ENCODE measurements at places on chromosomes 2 and 18.

DNA sequence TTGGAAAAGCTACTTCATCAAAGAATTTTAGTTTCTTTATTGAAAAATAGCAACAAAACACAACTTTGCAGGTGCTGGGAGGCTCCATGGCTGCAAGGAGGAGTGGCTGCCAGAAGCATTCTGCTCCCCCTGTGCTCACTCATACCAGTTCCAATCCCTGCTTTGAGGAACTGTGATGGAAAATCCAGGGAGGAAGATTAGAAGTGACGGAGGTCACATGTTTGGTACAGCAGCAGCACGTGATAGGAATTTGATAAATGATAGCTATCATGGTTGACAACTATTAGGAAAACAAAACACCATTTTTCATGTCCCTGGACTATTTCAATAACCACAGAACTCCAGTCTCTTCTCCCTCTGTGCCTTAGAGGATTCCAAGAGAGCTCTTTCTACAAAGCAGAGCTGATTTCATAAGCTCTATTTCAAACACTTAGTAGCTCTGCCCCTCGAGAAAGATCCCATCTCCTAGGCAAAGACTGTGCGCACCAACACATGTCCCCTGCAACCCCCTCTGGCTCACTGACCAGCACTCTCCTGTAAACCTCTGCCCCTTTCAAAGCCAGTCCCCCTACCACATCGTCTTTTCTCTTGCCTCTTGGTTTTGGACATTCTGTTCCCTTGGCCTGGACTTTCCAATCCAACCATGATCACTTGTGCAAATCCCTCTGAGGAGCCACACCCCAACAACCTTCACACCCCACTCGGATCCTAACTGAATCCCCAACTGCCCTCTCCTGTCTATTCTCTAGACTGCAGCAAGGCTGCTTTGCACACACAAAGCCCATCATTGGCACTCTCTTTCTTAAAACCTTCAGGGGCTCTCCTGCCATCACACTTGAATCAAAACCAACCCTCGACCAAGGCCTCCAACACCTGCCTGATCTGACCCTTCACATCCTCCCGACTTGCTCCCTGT lies 352.4 kb upstream of the PKDCC start:
- DNase-seq = no peak

GRCh38 chr2:72024451-72025175 lies 123.0 kb downstream of the CYP26B1 start:
- peak; percentile 48 for DNase-seq

DNA sequence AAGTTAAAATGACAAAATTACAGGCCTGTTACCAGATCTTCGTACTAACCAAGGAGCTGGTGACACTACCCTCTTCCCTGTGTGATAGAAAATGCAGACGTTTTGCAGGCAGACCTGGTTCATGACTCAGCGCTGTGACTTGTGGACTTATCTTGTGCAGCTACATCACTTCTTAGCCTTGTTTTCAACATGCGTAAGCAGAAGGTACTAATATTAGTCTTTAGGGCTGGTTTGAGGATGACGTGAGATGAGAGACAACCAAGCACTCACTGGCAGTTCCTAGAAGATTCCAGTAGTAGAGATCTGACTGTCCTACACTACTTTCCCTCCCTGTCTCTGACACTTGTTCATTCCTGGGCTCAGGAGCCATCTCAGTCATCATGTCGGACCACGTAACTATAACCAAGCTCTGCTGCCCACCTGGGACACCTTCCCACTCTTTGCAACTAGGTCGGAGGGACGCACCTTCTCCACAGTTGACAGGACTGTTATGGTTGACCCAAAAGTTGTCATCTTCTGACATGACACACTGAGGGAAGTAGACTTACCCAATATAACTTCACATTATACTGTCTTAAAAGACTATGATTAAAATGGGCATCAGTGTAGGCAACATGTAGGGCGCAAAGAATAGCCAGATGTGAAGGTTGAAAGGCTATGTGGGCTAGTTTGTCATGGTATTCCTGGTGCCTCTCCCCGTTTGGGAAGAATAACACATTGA lies 64.8 kb downstream of the TNFRSF11A start:
- DNase-seq = no peak

- DNase-seq = peak; percentile 52
Observed at GRCh38 chr2:30708491-30709290, 98.6 kb downstream of the CAPN13 start.

DNA sequence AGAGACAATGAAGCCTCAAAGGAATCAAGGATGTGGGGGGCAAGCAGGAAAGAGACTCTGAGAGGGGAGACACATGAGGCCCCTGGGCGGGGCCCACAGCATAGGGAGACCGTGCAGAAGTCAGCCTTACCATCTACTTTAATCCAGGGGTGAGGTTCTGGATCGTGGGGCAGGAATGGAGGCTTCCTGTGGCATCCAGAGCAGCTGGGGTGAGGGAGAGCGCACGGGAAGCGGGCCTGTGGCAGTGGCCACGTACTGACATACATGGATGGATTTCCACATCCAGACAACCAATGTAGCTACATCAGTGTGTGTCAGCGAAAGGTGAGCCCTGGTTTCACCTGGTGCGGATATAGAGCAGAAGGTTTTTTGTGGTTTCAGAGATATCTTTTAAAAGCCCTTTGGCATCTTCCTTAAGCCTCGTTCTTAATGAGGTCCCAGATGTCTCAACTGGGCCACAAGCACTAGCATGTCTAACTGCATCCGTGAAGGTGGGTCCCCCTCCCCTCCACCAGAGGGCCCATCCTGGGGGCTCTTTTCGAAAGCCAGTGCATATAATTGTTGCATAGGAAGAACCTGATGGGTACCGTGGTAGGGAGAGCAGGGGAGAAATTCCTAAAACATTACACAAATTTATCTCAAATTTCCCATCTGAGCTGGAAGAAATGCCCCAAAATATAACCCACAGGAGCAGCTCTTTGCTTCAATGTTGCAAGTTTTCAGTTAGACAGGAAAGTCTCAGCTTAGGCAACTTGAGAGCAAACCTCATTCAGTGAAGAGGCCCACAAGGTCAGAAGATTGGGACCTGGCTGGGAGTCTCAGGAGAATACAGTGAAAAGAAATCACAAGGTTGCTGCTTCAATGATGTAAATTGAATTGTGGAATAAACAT lies 90.9 kb downstream of the SP3 start:
- DNase-seq = no peak

GRCh38 chr2:27878825-27879224 lies 11.4 kb downstream of the RBKS start:
- no peak for DNase-seq

GRCh38 chr2:120914839-120915521 lies 179.3 kb downstream of the GLI2 start:
- DNase-seq = no peak

DNA sequence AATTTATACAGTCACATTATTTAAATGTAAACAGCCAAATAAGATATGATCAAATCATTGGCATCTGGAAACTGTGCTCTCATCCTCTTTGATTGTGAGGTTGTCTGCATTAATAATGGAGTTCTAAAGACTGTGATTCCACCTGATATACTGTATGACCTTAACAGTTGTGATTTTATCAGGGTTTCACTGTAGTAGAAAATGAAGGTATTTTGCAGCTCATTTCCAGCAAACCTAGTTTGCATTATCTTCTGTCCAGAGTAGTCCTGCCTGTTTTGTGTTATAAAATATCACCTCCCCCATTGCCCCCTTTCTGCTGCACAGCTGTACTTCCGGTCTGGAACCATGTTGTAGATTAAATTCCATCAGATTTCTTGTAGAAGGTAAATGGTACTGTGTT lies 731.6 kb upstream of the FANCL start:
- no peak for DNase-seq

- no peak for DNase-seq
Observed at GRCh38 chr2:222756362-222756831, 84.9 kb downstream of the MOGAT1 start.

DNA sequence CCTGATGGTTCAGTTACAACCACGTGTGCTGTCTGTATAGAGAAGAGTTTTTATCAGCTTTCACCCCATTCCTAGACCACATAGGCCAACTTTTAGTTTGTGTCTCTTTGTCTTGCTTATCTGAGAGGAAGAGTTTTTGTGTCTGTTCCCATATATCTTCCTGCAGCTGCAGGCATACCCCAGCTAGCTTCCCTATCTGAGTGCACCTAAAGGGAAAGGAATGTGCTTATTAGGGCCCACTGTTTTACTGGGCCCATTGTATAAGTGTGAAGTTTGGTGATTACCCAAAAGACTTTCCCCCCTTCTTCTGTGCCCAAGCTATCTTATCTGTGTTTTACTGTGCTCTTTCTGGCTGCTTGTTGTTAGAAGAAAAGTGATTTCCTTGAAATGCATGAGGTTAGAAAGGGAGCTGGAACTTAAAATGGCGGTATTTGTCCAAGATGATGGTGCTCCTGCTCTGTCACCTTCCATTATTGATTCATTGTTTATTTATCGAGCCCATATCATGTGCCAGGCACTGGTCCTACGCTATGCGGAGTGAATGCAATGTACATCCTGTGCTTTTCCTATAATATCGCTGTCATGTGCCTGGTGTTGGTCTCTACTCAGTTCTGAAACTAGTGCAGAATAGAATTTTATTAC lies 57.2 kb downstream of the NYAP2 start:
- no peak for DNase-seq

DNA sequence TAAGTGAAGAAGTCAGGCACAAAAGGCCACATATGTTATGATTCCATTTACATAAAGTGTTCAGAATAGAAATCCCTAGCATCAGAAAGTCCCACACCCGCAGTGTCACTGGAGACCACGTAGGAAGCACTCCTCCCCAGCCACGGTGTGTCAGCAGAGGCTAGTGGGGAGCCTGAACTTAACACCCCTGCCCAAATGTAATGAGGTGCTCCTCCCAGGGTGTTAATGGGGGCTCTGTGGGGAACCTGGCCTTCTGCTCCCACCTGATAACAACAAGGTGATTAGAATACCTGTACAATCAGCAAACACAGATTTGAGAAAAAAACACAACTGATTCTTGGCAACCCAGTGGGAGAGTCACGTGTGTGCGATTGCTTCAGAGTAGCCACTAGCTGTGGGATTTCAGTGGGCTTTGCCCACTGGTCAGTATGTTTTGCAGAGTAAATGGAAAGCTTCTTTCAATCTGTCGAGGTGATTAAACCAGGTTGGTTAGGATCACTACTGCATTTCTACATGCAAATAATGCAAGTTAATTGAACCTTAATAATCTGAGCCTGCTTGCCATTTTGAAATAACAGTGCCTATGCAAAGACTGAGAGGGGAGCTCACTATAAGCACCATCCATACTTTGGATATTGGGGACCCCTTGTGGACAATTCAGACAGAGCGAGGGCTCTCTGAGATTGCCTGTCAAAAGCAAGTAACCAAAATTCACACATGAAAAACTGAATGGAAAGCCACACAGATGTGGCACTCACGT lies 20.6 kb upstream of the ATRAID start:
- no peak for DNase-seq

- DNase-seq = peak; percentile 72
Observed at GRCh38 chr2:170822290-170823087, 5.8 kb downstream of the GAD1 start.

Data from activated CD8-positive, alpha-beta memory T cell treated with anti-CD3 and anti-CD28 coated beads for 24 hours (primary cell).